ENCODE measurements at places on chromosomes 16 and 17.

GRCh38 chr16:66949472-66949871 lies 11.6 kb upstream of the CES3 start:
- no peak for DNase-seq

DNA sequence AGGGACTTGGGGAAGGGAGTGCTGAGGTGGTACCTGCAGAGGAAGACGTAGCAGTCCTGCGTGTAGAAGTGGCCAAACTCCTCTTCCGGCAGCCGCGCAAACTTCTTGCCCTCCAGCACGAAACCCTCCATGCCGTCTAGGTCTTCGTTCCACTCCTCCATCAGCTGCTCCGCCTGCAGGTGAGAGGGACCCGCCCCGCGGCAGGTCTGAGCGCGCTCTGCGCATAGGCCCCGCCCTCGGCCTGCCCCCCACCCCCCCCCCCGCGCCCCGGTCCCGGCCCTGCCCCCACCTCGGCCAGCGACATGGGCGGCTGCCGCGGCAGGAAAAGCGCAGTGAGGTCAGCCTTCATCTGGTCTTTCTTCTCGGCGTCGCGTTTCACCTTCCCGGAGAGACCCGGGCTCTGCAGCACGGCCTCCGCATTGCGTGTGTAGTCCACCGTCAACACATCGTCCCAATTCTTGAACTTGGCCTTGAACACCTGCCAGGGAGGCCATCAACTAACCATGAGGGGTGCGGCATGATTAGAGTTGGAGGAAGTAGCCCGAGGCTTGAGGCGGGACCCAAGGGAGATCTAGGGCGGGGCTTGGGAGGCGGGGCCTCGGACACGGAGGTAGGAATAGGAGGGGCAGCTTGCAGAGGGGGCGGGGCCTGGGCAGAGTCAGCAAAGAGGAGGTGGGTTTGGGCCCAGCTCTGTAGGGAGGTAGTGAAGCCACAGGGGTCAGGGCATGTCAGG lies 11.5 kb downstream of the FLII start:
- DNase-seq: no peak

DNA sequence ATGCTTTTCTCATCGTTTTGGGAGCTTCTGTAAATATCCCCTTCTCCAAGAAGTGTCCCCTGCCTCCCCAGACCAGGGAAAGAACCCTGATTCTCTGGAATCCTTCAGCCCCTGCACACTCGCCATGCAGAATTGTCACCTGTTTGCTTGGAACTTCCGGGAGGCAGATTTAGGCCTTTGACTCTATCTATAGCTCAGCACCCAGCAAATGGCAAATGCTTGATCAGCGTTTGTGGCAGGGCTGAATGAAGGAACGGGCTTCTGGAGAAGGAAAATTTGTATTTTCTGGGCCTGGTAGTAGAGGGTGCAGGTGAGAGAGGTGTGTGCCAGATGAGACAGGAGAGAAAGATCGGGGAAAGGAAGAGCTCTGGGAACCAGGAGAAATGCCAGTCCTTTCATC lies 18.3 kb upstream of the CACNG4 start:
- DNase-seq: no peak

DNA sequence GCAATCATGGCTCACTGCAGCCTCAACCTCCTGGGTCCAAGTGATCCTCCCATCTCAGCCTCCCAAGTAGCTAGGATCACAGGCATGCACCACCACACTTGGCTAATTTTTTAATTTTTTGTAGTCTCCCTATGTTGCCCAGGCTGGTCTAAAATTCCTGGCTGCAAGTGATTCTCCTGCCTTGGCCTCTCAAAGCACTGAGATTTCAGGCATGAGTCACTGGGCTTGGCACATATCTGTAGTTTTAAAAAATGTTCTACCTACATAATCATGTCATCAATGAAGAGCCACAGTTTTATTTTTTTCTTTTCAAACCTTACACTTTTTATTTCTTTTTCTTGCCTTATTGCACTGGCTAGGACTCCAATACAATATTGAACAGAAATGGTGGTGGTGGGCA lies 33.1 kb upstream of the COL1A1 start:
- DNase-seq: no peak

- no peak for DNase-seq
These were observed 88.5 kb downstream of the SMG6 start for GRCh38 chr17:2214929-2215615.

GRCh38 chr16:51797669-51798259 lies 646.7 kb upstream of the SALL1 start:
- no peak for DNase-seq

- no peak for DNase-seq
These were observed 58.0 kb upstream of the HNF1B start for GRCh38 chr17:37802712-37803416.

DNA sequence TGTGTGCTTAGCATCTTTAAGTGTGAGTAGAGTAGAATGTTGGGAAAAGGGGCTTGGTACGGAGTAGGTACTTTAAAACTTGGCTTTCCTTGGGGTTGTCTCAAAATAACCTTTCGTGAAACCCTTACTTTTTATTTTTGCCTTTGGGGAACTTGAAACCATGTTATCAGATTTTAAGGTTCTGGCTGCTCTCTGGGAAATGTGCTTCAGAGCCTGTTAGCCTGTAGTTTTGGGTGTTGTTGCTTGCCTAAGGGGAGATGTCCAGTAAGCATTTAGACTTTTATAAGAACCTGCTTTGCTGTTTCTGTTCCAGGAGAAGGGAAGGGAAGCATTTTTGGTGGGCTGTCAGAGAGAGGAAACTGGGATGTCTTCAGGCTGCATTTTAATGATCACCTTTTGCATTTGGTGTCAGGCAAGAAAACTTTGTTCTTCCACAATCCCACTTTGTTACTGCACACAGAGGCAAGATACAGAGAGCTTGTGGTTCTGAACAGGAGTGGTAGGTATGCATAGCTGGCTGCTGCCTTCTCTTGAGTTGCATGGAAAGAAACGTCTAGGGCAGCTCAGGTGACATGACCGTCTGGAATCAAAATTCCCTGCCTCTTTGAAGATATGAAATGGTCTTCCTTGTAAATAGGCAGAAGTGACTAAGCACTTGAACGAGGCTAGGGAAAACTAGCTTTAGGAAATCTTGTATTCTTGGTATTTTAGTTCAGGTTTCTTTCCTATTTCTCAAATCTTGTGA lies 1.7 kb downstream of the RABEP1 start:
- no peak for DNase-seq

DNA sequence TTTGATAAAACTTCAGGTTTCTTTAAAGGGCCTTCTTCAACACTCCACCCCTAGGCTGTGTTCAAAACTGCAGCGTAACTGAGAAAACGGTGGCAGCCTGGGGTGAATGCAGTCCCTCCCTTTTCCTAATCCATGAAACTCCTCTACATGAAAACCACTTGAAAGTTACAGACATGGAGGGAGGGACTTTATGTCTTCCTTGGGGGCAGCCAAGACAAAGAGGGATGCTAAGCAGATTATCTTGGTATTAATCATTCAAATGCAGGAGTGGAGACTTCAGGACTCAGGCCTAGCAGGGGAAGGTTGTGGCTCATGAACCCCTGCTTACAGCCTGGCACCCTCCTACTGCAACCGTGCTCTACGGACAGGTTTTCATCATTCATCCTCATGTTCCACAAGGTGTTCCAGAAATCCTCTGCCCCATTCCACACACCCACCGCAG lies 46.8 kb downstream of the RNF112 start:
- DNase-seq: no peak

- no peak for DNase-seq
These were observed 8.0 kb downstream of the IGF2BP1 start for GRCh38 chr17:49005140-49005539.

GRCh38 chr17:62206550-62206949 lies 141.5 kb upstream of the MED13 start:
- DNase-seq: no peak

DNA sequence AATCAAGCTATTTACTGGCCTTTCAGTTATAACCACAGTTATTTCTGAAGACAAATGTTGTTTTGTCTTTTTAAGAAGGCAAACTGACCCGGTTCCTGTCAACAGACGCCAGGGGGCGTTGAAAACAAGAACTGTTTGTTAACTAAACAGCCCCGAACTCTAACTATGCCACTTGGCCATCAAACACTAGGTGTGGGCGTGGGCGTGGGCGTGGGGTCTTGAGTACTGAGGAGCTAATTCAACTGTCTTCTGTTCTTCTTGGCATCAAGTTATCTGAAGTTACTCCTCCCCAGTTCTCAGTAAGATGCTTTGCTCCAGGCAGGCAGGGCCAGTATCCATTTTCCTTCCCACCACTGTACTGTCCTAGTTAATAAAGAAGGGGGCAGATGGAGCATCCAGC lies 63.3 kb upstream of the MTMR4 start:
- peak; percentile 12 for DNase-seq

DNA sequence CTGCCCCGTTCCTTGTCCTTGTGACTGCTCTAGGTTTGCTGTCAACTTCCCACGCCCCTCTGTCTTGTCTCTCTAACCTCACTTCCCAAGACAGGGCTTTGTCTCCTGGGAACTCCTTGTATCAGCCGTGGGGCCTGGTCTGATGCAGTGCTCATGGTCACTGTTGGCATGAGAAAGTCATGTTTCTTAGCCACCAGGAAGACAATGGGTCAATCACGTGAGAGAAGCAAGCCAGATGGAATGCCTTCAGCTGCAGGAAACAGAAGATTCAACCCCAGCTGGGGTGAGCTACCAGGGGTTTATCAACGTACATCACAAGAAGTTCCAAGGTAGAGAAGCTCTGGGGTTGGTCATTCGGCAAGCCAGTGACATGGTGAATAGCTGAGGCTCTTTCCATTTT lies 116.6 kb downstream of the IRF8 start:
- DNase-seq: no peak

DNA sequence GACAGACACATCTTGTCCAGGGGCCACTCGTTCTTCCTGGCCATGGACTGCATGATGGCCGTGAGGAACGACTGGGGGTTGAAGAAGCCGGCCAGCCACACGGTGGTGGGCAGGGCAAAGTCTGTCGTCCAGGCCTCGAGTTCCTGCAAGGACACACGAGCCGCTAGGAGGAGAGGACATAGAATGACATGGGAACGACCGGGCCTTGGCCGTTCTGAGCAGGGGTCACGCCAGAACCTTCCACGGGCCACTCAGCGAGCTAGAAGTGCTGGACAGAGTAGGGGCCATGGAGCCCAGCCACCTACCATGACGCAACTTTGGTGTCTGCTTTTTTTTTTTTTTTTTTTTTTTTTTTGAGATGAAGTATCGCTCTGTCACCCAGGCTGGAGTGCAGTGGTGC lies 47.0 kb downstream of the PGS1 start:
- no peak for DNase-seq

DNA sequence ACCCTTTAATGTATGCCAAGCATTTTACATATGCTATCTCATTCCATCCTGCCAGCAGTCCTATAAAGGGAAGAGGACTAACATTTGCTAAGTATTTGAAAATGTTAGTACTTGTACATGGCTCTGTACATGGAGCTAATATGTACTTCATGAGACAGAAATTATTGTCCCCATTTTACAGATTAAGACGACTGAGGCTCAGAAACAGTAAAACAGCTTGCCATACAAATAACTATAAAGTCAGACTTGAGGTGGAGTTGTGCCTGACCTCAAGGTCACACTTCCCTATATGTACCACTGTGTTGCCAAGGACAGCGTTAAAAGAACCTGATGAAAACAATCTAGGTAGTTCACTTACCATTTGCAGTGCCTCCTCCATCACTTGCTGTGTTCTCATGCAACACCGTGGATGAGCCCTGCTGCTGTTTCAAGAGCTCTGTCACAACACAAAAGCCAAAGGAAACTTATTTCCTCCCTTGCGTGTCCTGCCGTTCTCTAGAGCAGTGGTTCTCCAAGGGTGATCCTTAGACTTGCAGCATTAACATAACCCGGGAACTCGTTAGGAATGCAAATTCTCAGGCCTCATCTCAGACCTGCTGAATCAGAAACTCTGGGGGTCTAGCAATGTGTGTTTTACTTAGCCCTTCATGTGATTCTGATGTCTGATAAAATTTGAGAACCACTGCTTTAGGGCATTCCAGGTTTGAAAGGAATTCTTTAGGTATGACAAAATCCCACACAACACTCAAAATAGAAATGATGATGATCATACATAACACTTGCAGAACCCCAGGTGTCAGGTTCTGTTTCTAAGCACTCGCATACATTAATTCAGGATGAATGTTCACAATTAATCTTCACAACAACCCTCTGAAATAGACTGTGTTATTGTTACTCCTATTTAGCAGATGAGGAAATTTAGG lies 51.2 kb upstream of the MTMR4 start:
- DNase-seq: no peak

- DNase-seq: no peak
These were observed 222.3 kb upstream of the TNRC6C start for GRCh38 chr17:77736199-77736585.

- no peak for DNase-seq
These were observed 34.0 kb downstream of the OR1D5 start for GRCh38 chr17:3029213-3029913.

GRCh38 chr16:15593235-15593634 lies 49.7 kb downstream of the MARF1 start:
- DNase-seq: no peak

GRCh38 chr17:80169784-80170500 lies at the start of gene CARD14:
Gene CARD14, plus strand, starts transcription at chr17:80170030. Its CDS starts 11,409 bp downstream, at chr17:80181439.
- no peak for DNase-seq

- DNase-seq: no peak
These were observed 48.4 kb upstream of the ACSF3 start for GRCh38 chr16:89045181-89045815.

GRCh38 chr16:69513180-69513966 lies 52.4 kb upstream of the NFAT5 start:
- no peak for DNase-seq

- DNase-seq: no peak
These were observed 103.3 kb upstream of the CACNG3 start for GRCh38 chr16:24152826-24153225.

- DNase-seq: peak; percentile 30
These were observed 1.6 kb downstream of the NDUFB10 start for GRCh38 chr16:1960665-1961630.

- no peak for DNase-seq
These were observed 18.2 kb downstream of the METTL22 start for GRCh38 chr16:8639694-8640093.

- DNase-seq: no peak
These were observed 8.9 kb upstream of the MYL4 start for GRCh38 chr17:47200325-47200664.

- DNase-seq: no peak
These were observed 10.0 kb downstream of the TMEM235 start for GRCh38 chr17:78241277-78242023.

- DNase-seq: no peak
These were observed 46.9 kb upstream of the WSCD1 start for GRCh38 chr17:6023036-6023831.

GRCh38 chr17:43316522-43317142 lies 82.2 kb upstream of the ARL4D start:
- DNase-seq: no peak

DNA sequence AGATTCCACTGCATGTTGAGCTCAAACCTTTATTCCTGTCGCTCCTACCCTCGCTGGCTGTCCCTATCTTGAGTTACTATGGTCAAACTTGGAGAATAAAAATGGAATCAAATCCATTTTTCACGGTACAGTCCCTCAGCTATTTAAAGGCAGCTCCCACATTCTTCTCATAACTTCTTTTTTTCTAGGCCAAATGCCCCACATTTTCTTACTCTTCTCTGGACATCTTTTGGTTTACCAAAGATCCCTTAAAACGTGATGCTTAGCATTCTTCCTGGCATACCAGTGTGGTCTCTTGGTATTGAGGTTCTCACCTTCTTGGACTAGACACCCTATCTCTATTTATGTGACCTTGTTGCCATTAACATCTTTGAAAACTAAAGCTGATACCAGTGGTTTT lies 48.3 kb upstream of the MAF start:
- DNase-seq: no peak

GRCh38 chr16:84096447-84097005 lies 20.2 kb downstream of the MBTPS1 start:
- no peak for DNase-seq
